ENCODE measurements at places on chromosomes 2 and 18.
A peak's percentile ranks its signal among the peaks of the same experiment; 100 is the strongest.

GRCh38 chr2:120914839-120915521 is 179.3 kb downstream of the GLI2 start:
- DNase-seq, result peak; percentile 95

DNA sequence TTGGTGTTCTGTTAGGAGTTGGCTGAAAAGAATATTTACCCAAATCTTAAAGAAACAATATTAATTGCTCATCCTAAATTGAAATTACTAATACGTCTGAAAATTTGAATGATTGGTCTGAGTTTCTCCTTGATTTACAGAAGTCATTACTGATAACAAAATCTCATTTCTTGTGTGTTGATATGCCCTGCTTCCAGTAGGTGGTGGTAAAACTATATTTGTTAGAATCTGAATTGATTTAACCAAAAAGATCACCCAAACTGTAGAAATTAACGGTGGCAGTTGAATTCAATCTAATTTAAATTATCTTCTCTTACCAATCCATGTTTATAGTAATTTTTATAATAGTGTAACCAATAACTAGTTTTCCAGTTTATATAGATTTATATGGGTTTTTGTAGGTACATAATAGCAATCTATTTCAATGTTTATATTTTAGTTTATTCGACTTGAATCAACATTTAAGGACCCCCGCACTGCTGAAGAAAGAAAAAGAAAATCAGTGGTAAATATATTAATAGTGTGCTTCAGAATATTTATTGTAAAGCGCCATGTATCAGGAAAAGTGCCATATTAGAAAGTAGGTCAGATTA is 38.3 kb downstream of the PAPOLG start:
- DNase-seq, result no peak

DNA sequence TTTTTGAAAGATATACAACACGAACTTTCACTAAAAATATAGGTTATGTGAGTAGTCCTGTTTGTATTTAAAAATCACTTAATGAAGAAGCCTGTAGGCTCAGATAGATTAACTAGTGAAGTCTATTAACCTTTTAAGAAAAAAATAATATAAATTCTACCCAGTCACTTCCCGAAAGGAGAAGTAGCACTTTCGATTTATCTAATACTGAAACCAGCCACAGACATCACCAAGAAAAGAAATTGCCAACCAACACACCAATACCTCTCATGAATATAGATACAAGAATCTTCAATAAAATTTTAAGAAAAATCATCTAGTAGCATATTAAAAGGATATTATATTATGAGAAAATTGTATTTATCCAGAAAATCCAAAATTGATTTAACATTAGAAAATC is 160.5 kb downstream of the GALNT13 start:
- no peak for DNase-seq

DNA sequence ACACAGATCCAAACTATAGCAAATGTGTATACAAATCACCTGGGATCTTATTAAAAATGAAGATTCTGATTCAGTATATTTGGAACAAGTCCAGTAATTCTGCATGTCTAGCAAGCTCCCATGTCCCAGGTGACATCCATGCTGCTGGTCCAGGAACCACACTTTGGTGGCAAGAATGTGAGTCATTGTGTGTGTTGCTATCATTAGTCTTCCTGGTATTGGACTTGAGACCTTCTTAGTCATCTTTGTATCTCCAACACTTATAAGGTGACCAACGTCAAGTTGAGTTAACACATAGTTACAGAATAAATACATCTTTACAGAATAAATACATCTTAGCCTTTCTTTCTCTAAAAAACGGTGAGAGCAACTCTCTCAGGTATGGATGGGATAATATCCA is 107.9 kb upstream of the NDUFV2 start:
- no peak for DNase-seq

DNA sequence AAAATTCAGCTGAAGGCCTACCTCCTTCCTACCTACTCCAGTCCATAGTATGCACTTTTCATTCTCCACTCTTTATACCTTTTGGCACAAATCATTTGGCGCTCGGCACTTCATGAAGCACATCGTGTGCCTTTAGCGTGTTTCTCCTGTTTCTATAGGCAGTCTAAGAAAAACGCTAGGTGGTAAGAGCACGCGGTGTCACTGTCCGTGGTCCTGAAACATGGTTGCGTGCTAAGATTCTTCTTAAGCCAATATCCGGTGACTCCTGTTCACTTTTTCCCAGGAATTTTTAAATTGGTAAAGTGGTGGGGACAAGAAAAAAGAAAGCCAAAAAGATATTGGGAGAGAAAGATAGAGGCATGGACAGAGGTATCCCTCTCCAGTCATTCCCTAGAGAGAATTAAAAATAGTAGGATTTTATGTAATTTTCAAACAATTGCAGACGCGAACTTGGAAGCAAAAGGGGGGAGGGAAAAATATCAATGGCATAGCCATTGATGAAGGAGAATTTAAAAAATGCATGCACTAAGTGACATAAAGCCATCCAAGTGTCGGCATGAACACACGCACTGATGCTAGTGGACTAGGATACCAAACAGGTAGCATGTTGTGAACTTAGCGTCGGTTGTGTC is 1.4 kb upstream of the CTNNA2 start:
- no peak for DNase-seq

DNA sequence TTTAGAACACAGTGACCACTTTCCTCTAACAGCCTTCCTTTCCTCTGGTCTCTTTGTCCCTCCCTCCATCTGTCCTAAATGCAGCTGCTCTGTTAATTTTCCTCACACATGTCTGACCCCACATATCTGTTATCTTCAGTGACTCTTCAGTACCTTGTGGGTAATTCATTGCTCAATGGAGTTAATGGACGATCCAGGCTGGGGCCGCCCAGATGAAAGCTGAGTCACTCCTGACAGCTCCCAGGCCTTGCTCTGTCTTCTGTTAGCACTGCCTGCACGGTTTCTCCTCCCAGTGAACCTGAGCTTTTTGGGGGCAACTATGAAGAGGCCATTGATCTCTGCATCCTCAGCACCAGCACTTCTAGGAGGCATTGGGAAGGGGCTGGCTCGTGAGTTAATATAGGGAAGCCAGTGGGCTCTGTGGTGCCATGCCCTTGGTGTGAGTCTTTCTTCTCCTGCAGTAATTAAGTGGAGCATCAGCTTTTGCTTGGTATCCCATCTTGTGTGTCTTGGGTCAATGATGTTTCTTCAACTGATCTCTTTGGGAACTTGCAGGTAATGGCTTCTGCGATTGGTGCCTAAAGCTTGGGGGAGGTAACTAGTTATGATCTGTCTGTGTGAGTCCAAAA is 67.3 kb downstream of the SNORC start:
- DNase-seq, result no peak

- DNase-seq, result no peak
These were observed 24.3 kb downstream of the RHOB start for GRCh38 chr2:20471148-20471547.

DNA sequence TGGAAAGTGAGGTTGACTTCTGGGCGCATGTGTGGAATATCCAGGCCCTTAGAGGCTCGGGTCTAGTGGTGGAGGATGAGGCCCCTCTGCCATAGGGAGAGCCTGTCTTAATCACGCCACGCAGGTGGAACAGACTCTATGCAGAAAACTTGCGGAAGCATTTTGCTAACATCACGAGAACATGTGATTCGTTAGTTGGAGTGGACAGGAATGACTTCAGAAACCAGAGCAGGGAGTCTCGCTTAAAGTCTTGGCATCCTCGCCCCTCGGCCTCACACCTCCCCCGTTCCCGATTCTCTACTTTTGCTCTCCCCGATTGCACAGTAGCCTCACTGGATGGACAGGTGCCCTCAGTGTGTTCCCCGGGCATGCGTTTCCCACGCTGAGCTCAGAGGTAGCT is 333.4 kb downstream of the GBX2 start:
- no peak for DNase-seq

GRCh38 chr2:197705912-197706838 is 1.0 kb downstream of the MARS2 start:
- DNase-seq, result peak; percentile 44

DNA sequence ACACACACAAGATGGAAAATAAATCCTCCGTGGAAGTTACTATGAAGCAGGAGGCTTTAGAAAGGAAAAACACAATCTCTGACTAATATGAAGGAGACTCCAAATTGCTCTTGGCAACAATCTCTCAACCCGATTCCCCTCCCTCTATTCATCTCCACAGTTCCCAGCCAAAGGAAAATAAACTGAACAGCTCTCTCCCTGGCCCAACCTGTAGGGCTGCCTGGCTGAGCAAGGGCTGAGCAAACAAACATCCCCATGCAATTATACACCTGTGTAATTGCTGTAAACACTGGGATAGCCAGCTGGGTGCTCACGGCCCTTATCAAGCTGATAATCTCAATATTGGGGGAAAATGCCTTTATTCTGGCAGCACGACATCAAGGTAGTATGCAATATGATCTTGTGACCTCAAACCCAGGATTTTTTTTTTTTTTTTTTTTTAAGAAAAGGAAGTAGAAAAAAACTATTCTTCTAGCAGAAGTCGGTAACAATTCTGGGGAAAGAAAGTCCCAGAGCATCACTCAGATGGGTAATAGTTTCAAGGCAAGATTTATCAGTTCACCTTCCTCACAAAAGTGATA is 203.3 kb upstream of the SMAD2 start:
- no peak for DNase-seq

GRCh38 chr2:20618468-20618885 is 32.4 kb downstream of the HS1BP3 start:
- DNase-seq, result no peak

- DNase-seq, result peak; percentile 50
These were observed 110.9 kb downstream of the NAB1 start for GRCh38 chr2:190759749-190760213.

DNA sequence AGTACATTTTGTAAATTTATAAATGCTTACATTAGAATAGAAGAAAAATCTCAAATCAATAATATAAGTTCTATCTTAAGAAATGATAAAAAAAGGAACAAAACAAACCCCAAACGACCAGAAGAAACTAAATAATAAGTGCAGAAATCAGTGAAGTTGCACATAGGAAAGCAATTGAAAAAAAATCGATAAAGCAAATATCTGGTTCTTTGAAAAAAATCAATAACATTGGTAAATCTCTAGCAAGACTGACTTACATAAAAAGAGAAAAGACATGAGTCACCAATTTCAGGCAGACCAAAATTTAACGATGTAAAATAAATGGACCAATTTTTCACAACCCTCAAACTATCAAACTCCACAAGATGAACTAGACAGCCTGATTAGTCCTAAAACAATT is 249.9 kb upstream of the HDAC4 start:
- no peak for DNase-seq

GRCh38 chr2:145957929-145958328 is 1438.0 kb upstream of the ZEB2 start:
- DNase-seq, result no peak

DNA sequence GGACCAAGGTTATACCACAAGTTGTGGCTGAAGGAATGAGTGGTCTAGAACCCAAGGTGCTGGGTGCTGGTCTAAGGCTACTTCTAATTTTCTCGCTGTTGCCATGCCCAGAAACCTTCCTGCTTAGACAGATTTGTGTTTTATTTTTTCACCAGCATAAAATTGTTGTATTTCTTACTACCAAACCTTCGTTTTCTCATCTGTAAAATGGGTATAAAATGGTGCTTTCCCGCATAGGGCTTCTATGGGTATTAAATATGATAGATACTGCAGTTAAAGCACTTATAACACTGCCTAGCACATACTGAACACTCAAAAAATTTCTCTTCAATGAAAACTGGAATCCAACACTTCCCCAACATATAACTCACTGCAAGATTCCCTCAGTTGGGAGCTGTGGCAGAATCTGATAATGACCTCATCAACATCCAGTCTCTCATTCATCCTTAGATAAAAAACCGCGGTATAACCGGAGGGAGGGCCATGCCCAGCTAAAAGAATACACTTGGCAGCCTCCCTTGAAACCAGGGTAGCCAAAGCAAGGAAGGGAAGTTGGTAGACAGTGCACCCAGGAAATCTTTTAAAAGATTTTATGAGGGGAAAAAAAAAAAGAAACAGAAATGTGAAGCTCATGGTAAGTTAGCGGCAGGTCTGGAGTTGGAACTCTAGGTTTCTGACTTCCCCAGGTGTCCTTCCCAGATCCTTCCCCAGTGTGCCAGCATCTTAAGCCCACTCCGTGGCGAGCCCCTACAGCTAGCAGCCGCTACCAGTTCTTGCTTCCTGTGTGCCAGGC is 1.2 kb downstream of the NEMP2 start:
- DNase-seq, result peak; percentile 45

DNA sequence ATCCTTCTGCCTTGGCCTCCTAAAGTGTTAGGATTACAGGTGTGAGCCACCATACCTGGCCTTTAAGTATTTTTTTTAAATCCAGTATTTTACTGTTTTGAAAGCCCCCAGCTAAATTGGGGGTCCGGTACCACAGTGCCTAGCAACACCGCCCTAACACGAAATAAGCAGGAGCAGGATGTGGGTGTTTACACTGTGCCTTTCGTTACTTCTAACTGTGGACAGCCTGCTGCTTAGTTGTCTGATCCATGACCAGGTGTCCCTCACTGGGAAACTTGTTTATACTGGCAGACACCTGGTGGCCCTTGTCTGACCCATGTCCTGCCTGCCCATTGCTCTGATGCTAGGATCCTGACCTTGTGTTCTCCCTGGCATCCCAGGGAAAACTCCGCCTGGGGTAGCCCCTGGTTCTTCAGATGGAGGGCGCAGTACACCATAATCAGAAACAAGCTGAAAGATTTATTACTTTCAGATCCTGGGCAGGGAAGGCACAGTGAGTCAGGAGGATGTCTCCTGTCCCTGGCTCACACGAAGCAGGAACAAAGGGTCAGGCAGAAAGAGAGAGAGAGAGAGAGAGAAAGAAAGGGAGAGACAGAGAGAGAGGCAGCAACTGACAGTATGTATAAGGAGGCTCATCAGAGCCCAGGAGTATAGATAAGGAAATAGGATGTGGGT is 55.7 kb downstream of the NCAPH start:
- no peak for DNase-seq

DNA sequence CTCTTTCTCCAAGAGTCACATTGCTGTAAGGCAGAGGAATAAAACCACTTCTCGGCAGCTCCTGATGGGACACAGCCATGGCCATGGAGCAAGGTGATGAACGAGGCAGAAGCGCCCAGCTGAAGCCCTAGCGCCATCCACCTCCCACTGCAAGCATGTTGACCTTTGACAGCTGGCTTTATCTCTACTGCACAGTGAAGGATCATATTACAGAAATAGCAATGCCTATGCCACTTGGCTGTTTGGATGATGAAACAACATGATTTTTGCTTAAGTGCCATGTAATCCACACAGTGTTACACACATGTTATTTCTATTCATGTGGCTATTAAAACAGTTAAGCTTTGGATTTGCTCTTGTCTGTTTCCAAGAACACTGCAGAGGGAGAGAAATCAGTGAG is 167.7 kb downstream of the VAPA start:
- DNase-seq, result no peak

GRCh38 chr2:95531254-95531771 is 46.8 kb upstream of the TRIM43B start:
- no peak for DNase-seq

GRCh38 chr2:65504201-65504600 is 71.8 kb upstream of the SPRED2 start:
- no peak for DNase-seq

DNA sequence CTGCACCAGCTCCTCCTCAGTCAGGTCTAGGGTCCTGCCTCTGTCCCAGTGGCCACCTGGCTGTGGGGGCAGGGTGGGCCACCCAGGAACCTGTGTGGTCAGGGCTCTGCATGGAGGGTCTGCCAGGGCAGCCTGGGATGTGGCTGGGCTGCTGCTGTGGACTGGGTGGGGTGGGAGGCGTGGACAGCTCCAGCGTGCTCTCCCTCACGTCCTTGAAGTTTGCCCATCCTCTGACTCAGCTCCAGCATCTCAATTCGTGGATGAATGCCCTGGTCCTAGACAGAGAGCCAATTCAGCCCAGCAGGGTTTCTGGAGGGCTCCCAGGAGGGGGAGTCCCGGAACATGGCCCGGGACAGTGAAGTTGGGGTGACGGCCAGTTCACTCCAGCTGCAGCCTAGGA is 64.3 kb upstream of the EPAS1 start:
- no peak for DNase-seq
